ENCODE measurements at places on chromosomes 4 and X.

DNA sequence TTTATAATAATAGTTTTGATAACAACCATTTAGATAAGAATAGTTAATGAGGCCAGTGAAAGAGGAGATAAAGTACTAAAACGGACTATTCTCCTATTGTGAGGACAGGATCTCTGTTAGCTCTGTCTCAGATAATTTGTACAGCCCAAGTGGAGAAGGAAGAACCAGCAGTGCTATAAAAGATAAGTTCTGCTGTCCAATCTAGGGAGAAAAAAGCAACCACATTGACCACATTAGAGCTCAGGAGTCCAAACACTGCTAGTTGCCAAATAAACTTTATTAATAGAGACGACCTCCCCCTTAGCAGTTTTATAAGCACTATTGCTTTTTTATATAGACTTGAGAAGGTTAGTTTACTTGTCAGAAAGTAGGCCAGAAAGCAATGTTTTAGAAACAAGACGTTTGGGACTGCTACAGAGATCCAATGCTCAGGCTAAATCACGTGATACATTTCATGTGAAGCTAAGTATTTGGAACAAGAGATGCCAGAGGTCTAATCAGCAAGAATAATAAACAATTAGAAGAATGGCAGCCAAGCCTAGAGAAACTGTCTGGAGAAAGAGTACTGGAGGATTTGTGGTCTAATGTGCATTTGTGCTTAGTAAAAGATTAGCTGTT is 15.9 kb downstream of the IL15 start:
- no peak for DNase-seq

GRCh38 chrX:148664995-148665394 is 164.6 kb downstream of the AFF2 start:
- DNase-seq, result no peak

GRCh38 chr4:158182736-158183135 is 9.9 kb upstream of the GASK1B start:
- DNase-seq, result no peak

DNA sequence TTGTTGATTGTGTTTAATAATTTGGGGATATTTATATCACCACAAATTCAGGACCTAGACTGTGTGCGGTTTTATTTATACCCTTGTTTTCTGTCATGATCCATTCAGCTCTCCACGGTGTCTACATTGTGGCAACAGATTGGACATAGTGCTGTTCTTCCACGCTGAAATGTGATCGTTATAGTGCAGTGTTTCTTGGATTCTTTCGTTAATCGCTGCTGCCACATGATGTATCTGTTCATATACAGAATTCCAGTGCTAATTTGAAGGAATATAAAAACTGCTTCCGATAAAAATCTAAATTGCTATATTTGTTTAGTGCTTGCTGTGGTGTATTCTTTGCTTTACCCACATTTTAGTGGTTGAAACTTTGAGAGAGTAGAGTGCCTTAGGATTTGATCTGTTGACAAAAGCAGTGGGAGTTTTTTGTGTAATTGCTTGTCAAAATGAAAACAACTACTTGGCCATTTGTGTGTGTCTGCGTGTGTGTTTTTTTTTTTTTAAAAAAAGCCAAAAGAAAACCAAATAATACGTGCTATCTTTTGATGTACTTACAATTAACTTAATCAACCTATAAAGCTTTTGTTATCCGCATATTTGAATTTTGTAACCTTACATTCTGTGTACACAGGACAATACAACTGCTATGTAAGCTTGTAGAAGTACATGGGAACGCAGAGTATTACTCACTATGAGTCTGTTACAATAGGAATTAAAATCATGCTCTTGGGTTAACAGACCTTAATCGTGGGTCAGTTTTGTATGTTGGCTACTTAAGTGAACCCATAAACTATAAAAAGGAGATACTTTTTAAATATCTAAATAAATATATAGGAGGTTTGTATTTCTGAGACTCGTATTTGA is 353.3 kb downstream of the ARHGAP24 start:
- DNase-seq, result no peak

DNA sequence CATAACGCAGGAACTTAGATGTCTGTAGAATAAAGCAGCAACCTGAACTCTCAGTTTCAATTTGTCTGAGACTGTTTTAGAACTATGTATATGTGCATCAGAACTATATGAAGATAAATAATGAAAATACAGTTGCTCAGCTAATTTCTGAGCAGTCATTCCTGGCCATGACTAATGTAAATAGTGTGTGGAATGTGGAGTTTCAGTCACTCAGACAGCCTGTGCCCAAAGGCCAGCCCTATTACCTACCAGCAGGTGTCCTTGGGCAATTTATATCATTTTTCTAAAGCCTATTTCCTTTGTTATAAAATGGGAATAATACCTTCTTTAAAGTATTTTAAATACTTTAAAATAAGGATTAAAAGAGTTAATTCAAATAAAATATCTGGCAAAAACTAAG is 56.0 kb upstream of the RELL1 start:
- DNase-seq, result no peak

- DNase-seq, result no peak
Observed at GRCh38 chr4:41646862-41647261, 101.7 kb downstream of the PHOX2B start.

GRCh38 chrX:46553935-46554334 is 8.7 kb upstream of the ZNF674 start:
- DNase-seq, result no peak

DNA sequence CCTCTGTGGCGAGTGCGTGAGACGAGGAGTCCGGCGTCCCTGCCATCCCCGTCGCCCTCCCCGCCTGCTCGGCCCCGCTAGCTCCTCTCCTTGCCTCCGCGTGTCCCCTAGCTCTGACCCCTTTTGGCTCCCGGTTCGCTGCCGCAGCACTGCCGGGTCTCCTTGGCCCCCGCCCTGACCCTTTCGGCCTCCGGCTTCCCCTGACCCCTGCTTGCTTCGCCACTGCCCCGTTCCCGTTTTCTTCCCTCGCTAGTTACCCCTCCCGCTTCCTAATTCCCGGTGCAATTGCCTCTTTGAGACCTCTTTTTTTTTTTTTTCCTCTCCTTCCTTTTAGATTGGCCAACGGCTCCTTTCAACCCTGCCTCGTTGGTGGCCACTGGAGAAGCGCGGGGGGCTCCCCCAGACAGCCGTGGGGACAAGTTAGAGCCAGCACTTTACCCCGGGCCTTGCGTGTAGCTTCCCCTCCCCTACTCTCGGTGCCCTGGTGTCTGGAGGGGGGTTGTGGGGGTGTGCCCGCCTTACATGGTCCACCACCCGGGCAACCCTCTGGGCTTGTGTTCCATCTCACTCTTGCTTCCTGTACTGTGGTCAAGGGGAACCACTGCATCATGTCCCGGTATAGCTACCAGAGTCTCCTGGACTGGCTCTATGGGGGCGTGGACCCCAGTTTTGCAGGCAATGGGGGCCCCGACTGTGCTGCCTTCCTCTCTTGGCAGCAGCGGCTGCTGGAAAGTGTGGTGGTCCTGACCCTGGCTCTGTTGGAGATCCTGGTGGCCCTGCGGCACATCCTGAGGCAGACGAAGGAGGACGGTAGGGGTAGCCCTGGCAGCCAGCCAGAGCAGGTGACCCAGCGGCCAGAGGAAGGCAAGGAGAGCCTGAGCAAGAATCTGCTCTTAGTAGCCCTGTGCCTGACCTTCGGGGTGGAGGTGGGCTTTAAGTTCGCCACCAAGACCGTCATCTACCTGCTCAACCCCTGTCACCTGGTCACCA is 548 bp downstream of the TMEM164 start:
- DNase-seq, result no peak

- peak; percentile 14 for DNase-seq
Observed at GRCh38 chrX:22389556-22390179, 117.0 kb downstream of the CBLL2 start.

DNA sequence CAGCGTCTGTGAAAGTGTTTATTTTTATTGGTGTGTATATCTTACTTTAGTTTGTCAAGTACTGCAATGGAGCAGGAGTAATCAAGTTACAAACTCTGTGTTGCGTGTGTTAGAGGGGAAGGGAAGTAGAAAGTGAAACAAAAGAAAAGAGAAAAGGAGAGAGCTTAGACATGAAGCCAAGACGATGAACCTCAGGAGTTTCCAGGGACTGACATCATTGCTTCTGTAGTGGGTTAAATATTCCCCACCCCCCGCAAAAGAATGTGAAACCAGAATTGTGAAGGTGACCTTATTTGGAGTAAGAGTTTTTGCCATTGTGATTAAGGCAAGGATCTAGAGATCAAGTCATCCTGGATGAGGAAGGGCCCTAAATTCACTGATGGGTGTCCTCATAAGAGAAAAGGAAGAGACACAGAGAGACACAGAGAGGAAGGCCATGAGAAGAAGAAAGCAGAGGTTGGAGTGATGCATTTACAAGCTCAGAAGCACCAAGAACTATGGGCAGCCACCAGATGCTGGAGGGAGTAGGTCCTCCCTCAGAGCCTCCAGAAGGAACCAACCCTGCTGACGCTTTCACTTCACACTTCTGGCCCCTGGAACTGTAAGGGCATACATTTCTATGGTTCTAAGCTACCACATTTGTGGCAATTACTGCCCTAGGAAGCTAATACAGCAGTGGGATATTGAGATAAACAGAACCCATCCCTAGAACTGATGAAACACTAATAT is 173.6 kb upstream of the SFRP2 start:
- no peak for DNase-seq

- no peak for DNase-seq
Observed at GRCh38 chr4:173091362-173091761, 77.2 kb upstream of the GALNT7 start.

DNA sequence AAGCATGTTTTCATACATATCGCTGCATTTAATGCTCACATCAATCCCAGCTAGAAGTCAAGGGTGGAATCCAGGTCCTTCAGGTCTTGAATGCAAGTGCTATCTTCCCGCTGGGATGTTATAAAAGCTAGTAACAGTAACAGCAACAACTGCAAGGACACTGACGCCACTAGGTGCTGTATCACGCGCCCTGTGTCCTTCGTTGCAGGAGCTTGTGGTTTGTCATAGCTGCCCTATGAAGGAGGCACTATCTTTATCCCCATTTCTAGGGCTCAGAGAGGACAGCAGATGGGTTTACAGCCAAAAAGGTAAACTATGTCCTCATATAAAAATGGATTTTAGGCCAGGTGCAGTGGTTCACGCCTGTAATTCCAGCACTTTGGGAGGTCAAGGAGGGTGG is 202.9 kb downstream of the NSUN7 start:
- no peak for DNase-seq

- no peak for DNase-seq
Observed at GRCh38 chrX:154300816-154301215, 5.2 kb downstream of the TKTL1 start.

GRCh38 chrX:120753413-120754251 is 122.0 kb downstream of the CT47B1 start:
- no peak for DNase-seq

DNA sequence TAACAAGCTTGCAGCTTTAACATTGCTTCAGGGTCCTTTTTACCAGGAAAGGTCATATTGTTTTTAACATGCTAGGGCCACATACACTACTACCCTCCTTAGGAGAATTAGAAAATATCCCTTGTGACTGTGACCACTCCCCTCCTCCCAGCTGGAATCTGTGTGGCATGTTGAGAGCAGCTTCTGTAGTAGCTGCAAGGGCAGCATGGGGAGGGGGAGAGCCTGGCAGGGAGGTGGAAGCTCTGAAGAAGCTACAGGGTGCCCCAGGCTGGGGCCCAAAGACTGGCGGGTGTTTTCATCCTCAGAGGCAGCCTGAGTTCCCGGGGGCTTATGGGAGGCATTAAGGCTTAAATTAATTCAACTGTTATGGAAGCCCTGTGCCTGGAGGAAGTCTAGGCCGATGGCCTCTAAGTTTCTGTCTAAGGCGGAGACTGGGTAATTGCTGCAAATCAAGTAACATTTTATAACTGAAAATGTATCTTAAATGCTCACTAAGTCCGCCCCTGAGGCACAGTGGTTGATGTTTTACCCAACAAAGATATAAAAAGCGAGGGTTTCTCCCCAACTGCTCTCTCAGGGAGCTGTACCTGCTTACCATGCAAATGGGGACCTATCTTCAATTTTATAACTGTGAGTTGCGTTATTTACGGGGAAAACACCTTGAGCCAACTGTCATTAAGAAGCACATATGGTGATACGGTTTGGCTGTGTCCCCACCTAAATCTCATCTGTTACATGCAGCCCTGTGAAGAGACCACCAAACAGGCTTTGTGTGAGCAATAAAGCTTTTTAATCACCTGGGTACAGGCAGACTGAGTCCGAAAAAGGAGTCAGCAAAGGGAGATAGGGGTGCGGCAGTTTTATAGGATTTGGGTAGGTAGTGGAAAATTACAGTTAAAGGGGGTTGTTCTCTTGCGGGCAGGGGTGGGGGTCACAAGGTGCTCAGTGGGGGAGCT is 37.4 kb upstream of the STS start:
- no peak for DNase-seq

- DNase-seq, result no peak
Observed at GRCh38 chr4:78299565-78299972, 242.4 kb downstream of the FRAS1 start.

- DNase-seq, result no peak
Observed at GRCh38 chr4:107432451-107432850, 287.6 kb downstream of the PAPSS1 start.

GRCh38 chr4:53563824-53564223 is 27.5 kb downstream of the LNX1 start:
- DNase-seq, result no peak

DNA sequence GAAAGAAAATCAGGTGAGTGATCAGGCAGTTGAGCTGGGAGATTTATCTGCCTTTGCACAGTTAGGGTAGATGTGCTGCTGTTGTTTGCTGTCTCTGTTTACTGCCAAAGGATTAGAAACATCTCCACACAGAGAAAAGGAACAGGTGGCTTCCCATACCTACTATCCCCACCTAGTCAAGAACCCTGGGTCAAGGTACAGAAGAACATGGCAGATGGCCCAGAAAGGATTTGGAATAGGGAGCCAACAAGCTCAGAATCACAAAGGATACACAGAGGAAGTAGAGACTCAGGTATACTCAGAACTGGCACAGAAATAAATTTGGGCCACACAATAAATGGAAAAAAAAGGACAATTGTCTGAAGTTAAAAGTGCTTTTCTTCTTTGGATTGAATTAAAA is 64.3 kb downstream of the TIGD2 start:
- DNase-seq, result no peak

- DNase-seq, result peak; percentile 8
Observed at GRCh38 chrX:103607364-103608305, at the start of gene TCEAL3. TCEAL3 (plus strand) TSS chrX:103607963; CDS start chrX:103609065, 1,102 bp downstream.

GRCh38 chrX:133587818-133588217 is 172.5 kb upstream of the GPC4 start:
- DNase-seq, result no peak

DNA sequence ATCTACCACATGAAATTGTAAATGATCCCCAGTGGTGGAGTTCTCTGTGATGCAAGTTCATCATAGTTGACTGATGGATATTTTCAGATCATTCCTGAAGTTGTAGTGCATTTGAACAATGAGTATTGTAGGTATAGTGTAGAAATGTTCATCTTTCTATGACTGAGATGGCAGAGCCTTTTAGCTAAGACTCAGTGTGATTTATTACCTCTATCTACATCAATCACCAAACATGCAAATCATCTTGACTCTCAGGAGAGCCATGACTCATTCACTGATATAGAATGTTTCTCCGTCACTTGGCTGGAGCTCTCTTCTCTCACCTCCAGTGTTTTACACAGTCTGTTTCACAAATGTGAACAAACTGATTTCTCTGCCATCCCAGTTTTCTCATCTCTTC is 392.6 kb downstream of the IL1RAPL1 start:
- DNase-seq, result no peak

GRCh38 chr4:80425124-80426100 is 89.9 kb downstream of the CFAP299 start:
- no peak for DNase-seq

GRCh38 chrX:50736656-50737055 is 77.3 kb downstream of the SHROOM4 start:
- no peak for DNase-seq

- DNase-seq, result no peak
Observed at GRCh38 chr4:158050942-158051341, 121.9 kb downstream of the GASK1B start.
